ENCODE measurements at places on chromosomes 13 and 19. TPM values are rescaled to one million over a fixed set of nuclear protein-coding genes. Genes with fewer than 3 reads are reported as not detected.
A peak's percentile ranks its signal among the peaks of the same experiment; 100 is the strongest.

DNA sequence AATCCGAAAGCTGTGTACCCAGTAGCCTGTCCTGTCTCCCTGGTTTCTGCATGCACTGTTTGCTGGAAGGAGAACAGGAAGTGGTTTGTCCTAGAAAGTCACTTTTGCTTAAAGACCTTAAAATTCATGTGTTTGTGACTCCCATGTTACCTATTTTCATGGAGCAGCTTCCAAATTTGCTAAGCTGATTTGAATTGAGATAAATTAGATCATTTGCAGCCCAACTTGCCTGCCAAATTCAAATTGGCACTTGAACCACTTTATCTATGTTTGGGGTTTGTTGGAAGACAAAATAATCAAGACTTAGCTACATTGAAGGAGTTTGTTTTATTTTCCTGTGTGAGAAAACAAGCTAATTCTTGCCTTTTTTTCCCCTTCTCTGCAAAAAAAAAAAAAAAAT is 532.5 kb downstream of the DIAPH3 start:
- DNase-seq: no peak

- no peak for DNase-seq
Measured at GRCh38 chr19:28463493-28464053, 749.4 kb downstream of the UQCRFS1 start.

DNA sequence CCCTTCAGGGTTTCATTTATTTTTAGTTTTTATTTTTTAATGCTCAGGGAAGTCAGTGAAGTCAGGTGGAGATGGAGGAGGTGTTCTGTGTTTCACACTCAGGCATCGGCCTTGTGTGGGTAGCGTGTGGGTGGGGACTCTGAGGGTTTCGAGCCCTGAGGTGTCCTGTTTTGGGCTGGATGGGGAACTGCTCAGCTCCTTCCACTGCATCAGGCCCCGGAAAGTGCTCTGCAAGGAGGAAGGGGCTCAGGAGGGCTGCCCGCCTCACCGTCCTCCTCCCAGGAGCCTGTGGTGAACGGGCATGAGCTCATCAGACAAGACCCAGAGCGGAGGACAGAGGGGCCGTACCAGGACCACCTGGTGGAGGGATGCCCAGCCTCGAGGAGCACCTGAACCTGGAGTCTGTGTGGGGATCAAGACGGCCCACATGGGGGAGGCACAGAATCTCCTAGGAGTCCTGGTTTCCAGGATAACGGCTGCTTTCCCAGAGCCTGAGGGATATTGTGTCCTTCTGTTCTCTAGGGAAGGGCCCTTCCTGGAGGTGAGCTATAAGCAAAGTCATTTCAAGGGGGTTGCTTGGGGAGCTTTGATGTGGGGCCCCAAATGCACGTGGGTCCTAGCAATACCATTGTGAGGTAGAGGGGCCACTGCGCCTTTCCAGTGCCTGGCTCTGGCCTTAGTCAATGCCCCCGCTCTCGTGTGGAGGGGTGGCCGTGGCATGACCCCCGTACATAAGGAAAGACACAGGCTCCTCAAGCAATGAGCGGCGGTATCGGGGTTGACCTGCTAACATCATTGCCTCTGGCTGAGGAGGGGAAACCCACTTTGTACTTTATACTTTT is 13.5 kb upstream of the GAS6 start:
- no peak for DNase-seq

DNA sequence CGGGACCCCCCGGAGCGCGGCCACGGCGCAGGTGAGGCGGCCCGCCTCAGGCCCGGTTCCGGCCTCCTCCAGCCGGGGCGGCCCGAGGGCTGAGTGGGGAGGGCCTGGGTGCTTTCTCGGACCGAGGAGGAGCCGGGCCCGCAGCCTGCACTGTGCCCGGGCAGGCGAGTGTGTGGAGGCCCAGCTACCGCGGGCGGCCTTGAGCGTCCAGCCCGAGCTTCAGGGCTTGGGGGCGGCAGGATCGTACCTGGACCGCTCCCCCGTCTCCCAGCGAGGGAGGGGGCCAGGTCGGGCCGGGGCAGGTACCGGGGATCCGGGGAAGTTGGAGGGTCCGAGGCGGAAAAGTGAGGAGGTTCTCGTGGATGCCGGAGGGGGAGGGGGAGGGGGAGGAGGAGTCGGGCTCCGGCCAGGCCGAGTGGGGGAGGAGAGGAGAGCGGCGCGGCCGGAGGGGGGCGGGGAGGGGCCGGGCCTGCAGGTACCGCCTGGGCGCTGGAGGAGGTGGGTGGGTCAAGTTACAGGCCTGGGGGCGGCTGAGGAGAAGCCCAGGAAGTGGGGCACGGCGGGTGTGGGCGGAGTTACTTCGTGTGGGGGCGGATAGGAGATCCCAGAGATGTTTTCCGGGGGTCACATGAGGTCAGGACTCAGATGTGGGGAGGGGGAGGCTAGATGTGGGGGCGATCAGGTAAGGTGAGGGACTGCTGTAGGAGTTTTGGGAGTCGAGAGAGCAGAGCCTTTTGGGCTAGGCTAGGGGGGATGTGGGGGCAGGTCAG is 545 bp downstream of the NACC1 start:
- DNase-seq: peak; percentile 58

GRCh38 chr13:71068041-71068440 is 799.0 kb downstream of the DACH1 start:
- no peak for DNase-seq

DACH1 gene
- 101 TPM for polyA plus RNA-seq

CEACAM4 gene
- 0.22 TPM for polyA plus RNA-seq

FCER2 gene
- polyA plus RNA-seq: 0.27 TPM

DNA sequence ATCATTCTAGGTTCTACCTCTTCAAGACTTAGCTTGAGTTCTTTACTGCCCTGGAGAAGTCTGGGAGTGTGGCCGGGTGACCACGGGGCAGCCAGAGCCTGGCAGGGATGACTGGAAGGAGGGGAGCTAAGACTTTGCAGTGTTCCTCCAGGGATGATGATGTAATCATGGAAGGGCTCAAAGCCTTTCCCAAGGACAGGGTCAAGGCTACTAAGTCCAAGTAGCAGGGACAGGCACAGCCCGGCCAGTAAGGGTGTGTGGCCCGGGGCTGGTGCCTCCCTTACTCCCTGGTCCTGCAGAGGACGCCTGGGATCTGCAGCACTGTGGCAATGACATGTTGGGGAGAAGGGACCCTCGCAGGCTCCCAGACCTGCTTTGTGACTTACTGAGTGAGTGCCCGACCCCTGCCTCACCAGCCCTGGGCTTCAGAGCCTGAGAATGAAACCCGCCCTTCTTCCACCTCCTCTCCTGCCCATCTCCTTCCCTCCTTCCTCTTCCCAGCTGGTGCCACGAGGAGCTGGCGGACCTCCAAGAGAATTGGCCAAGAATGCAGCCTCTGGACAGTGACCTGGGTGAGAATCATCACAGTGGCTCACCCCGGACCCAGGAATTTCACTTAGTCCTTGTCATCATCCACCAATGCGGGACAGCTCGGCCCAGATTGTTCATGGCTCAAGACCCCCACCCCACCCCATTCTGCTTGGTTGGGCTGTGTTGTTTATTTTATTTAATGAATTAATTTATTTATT is 15.6 kb upstream of the FBXO17 start:
- no peak for DNase-seq

MEIOSIN gene
- polyA plus RNA-seq: not detected

DNA sequence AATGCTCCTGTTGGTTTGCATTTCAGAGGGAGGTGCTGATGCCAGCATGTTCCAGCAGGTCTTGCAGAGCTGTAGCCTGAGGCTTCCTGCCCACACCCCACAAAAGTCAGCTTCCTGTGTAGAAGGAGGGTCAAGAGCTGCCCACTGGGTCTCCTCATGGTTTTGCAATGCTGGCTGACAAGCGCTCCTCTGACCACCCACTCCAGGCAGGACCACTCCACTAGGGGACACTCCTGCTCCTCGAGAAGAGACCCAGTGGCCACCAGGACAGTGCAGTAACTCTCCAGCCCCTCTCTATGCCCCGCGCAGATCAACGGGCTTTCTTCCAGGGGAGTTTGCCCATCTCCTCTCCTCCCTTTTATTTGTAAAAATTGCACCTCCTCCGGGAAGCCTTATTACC is 72.9 kb upstream of the UQCRFS1 start:
- no peak for DNase-seq
